ENCODE measurements at places on chromosomes 6 and 20.

DNA sequence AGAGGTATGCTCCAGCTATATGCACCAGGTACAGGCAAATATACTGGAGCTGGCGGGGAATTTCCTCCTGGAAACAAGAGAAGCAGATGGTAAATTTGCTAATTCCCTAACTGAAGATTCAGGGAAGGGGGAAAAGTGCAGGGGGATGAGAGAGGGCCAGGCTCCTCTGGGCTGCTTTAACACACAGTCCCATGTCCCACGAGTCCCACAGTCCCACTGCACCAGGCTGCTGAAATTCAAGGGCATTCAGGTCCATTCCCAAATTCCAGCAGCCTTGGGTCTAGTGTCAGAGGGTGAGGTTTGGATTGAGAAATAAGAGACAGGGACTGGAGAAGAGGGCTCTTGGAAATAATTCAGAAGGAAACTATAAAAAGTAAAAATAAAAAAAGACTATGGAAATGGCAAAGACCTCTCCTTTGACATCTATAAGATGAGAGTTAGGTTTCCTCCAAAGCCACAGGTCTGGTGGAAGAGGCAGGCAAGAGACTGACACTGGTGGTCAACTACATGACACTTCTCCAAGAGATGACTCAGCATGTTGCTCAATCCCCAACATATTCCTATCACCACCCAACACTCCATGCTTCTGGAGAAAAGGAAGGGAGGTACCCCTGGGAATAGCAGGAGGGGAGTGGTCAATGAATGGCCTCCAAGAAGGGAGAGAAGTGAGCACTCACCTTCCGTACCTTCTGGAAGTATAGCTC, 69.2 kb downstream of the TRAM2 start:
- no peak for DNase-seq

GRCh38 chr6:7254980-7255835, 57.8 kb downstream of the SSR1 start:
- DNase-seq, result no peak

GRCh38 chr6:28720357-28721231, 194.9 kb downstream of the GPX5 start:
- no peak for DNase-seq

- DNase-seq, result no peak
These were observed 3.2 kb upstream of the BPIFA1 start for GRCh38 chr20:33232486-33233072.

- DNase-seq, result no peak
These were observed 82.1 kb downstream of the PHIP start for GRCh38 chr6:78995946-78996345.

DNA sequence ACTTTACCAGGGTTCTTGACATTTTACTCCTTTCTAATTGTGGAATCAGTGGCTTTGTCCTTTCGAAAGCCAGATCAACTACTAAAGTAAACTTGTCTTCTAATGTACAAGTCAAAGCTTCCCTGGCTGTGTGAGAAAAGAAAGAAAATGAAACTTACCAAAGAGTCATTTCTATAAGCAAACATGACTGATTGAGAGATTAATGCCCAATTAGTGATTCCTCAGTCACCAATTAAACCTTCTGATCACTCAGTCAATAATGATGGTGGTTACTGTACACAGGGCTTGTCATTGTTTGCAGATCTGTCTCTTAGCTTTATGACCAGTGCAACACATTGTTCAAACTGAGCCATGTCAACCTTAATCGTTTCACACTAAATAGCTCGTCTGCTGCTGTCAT, 1168.4 kb upstream of the CITED2 start:
- no peak for DNase-seq
